Suprapubic skin (tissue), 4 donors: ENCODE measurements at places on chromosomes 4 and X.

GRCh38 chr4:61162116-61162515 lies 38.0 kb upstream of the ADGRL3 start:
- DNase-seq = no peak

- no peak for DNase-seq
Observed at GRCh38 chrX:101619364-101619763, 1.6 kb upstream of the ARMCX6 start.

DNA sequence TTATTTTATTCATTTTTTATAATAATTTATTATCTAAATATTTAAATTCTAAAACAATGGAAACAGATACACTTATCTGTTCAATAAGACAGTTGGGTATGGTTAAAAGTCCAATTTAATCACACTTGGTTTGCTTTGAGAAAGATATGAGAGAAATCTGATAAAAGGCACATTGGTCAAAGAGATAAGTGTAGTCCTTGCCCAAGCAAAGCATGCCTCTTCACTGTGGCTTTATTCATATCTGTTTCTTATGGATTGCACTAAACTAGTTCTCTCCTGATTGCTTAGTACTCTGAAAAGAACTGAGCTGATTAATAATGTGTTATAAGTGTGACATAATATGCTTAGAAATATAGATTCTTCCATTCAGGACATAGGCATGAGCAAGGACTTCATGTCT lies 39.8 kb downstream of the CXCL1 start:
- no peak for DNase-seq

- DNase-seq = peak; percentile 71
Observed at GRCh38 chr4:184748251-184748652, 14.4 kb upstream of the CENPU start.

DNA sequence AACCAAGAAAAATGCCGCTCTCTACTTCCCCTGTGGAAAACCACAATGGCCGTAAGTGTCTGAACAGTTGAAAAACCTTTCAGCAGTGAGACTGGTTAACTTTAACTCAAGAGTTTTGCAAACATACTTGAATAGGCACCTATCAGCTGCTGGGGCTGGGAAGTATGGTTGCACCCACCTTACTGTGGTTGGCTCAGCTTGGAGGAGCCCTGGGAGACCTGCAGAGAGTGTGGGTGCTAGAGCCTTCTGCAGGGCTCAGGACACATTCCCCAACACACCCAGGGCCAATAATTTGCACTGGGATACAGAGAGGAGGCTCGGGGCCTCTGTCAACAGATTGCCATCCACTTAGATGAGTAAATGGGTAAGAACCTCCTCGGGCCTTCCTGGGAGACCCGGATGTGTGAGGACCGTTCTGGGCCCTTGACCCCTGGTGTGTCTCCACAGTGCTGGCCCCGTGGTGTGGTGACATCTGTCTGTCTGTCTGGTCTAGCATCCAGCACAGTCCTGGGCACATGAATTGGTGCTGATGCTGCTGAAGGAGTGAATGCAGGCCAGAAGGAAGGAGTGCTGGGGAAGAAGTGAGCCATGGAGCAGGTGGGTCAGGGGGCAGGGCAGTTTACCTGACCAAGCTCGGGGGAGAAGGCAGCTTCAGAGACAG lies 46.5 kb downstream of the MAGEA1 start:
- DNase-seq = no peak

DNA sequence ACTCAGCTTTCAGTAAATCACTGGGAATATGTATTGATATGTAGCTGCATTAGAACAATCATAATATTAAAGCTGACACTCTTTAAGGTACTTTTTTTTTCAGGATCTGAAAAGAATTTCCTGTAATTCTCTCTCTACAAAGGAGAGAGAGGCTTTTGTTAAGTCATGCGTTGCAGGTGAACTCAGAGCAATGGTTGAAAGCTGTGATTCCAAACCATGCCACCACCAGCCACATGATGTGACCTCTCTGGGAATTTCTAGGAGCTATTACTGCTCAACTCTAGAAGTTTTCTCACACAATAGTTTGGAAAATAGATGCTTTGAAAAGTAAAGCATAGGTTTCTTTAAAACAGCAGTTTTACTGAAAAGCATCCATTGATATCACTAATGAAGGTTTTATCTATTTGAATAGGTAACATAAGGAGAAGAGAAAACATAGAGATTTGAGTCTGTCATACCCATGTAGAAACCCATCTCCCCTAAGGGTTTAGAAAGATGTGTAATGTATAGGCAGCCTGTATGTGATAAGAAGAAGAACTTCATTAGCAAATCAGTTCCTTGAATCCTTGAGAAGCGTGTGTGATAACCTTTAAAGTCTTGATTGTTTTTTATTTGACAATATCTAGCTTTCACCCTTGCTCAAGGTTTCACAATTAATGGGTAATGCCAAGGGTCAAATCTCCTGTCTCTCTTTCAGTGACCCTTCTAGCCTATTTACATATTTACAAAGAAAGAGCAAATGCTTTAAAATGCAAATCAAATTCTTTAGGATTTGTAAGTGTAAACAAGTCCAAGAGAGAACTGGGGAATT lies 161.0 kb upstream of the ANKRD50 start:
- no peak for DNase-seq

- no peak for DNase-seq
Observed at GRCh38 chrX:97446298-97446882, 562.7 kb downstream of the RPA4 start.

DNA sequence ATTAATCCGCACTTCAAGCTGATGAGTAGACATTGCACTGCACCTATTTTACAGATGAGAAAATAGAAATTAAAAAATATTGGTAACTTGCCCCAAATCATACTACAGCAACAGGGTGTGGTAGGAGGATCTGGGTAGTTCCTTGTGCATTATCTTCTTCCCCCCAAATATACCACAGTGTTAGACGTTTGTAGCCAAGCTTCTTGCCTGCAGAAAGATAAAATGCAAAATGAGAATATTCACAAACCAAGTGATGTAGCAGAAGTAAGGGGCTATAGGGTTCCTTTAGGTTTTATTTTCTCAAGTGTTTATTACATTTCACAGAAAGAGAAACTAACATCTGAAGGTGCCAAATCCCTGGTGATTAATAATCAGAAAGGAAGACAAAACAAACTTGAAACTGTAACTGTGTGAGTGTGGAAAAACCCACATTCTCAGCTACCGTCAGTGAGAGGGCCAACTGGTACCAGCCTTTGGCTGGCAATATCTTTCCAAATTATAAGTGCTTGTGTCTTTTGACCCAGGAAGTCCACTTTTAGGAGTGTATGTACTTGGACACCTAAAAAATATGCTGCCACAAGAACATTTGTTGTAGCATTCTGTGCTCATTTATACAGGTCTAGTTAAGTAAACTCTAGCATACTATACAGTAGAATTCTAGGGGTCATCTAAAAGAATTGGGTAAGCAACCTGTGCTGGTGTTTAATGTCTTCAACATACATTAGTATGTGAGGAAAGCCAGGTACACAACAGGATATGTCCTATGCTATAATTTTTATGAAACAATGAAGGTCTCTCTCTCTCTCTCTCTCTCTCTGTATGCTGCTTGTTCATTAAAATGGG lies 6.7 kb upstream of the CD38 start:
- no peak for DNase-seq

DNA sequence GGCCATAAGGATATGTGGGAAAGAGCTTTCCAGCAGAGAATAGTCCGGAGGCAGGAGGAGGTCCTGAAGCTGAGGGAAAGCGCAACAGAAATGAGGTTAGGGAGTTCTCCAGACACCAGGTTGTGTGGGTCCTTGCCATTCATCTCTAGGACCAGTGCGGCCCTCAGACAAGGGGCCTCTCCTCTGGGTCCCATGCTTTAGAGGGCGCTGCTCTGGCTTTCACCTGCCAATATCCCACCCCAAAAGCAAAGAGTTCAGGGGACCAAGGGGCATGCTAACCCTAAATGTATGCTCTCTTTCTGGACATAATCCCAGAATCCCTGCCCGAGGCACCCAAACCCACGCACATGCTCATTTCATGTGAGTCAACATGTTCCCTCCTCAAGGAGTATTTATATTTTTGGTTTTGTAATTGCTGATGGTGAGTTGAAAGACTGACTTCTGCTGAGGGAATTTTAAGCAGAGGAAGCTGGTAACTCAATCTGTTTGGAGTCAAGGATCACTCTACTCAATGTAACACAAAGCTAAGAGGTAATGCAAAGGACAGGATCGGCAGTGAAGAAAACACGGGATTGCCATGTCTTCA lies 14.8 kb downstream of the RPL34 start:
- no peak for DNase-seq

- no peak for DNase-seq
Observed at GRCh38 chr4:2436301-2436700, 17.5 kb downstream of the CFAP99 start.

- no peak for DNase-seq
Observed at GRCh38 chr4:6372649-6373525, 99.5 kb downstream of the PPP2R2C start.

DNA sequence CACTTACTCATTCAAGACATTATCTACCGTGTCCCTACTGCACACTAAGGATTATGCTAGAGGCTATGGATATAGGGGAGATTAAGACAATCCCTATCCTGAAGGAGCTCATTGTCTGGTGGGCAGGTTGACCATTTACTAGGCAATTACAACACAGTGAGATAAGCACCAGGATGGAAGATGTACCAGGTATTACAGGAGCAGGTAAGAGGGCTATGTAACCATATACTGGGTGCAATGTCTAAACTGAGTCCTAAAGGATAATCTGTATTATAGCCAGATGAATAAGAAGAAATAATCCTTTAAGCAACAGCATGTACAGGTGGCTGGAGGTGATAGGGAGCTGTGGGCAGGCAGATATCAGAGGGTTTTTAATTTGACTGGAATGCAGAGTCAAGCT lies 113.3 kb upstream of the TBC1D9 start:
- DNase-seq = no peak

DNA sequence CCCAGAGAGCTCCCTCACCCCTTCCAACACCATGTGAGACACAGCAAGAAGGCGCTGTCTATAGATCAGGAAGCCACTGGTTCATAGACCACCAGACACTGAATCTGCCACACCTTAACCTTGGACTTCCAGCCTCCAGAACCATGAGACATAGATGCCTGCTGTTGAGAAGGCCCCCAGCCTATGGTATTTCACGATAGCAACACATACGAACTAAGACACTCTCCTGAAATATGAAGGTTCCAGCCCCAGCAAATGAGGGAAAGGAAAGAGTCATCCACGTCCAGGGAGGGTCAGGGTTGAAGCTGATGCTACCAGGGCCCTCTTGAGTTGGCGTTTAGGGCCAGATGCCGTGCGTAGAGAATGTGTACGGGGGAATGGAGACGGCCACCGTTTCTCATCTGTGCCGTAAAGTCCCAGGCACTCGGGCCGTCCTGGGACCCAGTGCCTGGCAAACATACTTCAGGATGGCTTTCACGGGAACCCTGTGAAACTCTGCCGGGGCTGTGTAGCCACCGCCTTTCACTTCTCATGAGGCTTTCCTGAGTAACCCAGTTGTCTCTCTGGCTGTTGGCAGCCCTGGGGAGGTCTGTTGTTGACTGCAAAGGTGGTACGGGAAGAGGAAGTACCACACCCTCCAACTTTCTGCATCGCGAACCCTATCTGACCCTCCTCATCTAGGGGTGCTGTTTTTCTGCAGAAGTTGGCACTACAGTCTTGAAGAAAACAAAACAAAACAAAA lies 17.7 kb upstream of the P2RY8 start:
- peak; percentile 31 for DNase-seq

DNA sequence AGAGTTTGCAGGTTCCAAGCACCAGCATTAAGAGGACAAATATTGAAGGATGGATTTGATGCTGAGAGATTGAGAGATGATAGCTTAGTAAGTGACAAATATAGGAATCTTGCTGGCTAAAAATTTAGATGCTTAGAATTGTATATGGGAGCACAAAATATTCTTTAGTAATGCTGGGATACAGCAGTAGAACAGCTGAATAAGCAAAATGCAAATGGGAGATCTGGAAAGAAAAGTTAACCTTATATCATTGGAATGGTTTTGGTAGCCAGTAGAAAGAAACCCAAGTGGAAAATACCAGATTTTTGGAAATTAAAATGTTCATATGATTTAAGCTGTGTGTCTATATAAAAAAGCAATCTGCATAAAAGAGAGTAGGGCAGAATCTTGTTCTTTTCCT lies 308.6 kb upstream of the CPEB2 start:
- no peak for DNase-seq

- DNase-seq = no peak
Observed at GRCh38 chr4:11489453-11490083, 60.9 kb upstream of the HS3ST1 start.

DNA sequence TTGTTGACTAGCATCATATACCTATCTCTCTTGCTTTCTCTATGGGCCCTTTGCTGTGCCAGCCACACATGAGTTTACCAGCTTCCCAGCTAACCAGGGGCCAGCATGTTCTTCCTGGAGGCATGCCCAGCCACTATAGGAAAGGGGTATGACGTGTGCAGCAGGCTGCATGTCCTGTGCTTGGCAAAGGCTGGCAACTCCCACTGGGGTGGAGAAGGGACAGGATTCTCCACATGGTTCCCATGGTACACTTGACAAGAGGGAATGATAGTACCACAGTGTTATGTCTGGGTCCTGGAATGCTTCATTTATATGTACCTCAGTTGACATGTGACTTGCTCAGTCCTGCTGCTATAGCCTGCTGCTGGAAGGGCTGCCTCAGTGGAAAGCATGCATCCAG lies 78.8 kb downstream of the TMEM164 start:
- DNase-seq = no peak

DNA sequence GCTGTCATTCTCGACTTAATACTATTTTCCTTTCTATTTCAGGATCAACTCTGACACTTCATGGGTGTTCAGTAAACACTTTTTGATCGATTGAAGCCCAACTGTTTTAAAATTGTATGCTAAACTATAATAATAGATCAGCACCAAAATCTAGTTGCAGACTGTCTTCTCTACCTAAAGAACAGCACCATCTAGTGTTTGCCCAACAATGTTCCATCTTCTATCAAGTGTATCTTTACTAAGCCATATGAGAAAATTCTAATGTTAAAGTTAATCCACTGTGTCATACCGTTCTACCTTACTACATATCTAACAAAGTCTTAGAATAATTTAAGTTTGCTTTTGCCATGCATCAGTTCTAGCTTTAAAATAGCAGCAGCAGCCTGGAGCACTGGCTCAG lies 113.0 kb upstream of the PRDX4 start:
- DNase-seq = no peak

DNA sequence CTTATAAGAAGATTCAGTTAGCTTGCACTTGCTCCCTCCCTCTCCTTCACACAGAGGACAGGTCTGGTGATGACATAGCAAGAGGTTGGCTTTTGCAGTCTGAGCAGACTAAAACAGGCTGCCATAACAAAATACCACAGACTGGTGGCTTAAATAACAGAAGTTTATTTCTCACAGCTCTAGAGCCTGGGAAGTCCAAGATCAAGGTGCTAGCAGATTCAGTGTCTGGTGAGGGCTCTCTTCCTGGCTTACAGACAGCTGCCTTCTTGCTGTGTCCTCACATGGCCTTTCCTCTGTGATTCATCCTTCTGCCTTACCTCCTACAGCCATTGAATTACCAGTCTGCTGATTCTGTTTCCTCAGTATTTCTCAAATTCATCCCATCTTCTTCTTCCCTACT lies 13.1 kb downstream of the RP2 start:
- no peak for DNase-seq

GRCh38 chrX:48890934-48891401 lies 6.6 kb downstream of the TIMM17B start:
- DNase-seq = no peak

- no peak for DNase-seq
Observed at GRCh38 chrX:13622401-13622964, 30.5 kb upstream of the TCEANC start.

- DNase-seq = no peak
Observed at GRCh38 chrX:148632444-148632843, 132.0 kb downstream of the AFF2 start.

- DNase-seq = no peak
Observed at GRCh38 chr4:5758741-5759140, 47.7 kb downstream of the EVC start.
